ENCODE measurements at places on chromosomes 12 and 14. TPM values are rescaled to one million over a fixed set of nuclear protein-coding genes. Genes with fewer than 3 reads are reported as not detected.

- DNase-seq = no peak
Measured at GRCh38 chr12:52631264-52631663, 12.9 kb upstream of the KRT73 start.

GRCh38 chr14:20855652-20856291 lies 35.4 kb upstream of the RNASE3 start:
- DNase-seq = peak; percentile 65

DNA sequence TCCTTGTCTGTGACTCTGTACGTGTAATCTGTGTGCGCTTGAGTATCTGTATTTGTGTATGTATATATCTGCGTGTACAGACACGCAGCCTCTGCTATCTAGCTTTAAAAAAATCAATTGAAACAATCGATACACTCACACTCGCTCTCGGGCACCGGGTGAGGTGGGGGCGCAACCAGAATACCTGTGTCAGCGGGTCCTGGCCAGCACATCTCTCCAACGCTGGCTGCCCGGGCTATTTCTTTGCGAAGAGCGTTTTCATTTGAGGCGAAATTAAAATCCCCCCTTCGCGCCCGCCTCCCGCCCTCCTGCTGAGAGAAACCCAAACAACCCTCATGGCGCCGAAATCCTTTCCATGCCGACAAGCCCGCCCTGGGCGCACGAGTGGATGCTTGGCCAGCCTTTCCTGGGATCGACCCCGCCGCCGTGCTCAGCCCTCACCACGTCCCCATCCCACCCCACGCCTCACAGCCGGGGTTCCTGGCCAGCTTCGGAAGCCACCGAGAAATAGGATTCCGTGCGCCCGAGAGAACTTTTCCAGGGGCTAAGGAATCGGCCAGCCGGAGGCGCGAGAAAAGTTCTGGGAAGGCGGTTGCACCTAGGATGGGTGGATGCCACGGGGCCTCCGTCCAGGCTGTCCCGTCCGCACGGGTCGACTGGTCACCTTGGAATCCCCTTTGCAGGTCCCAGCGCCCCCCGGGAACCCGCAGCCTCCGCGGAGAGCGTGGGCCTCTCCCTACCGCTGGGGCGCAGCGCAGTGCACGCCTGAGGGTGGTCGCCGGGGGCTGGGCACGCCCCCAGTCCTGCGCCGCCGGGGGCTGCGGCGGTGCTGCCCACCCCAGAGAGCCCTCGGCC lies 1.0 kb downstream of the ZDHHC22 start:
- DNase-seq = no peak

Gene MARK3
- total RNA-seq = 68.8 TPM

Gene LMNTD1
- 0.98 TPM for total RNA-seq

Gene CLEC7A
- total RNA-seq = not detected
